ENCODE measurements at places on chromosomes 2 and 18. TPM values are rescaled to one million over a fixed set of nuclear protein-coding genes. Genes with fewer than 3 reads are reported as not detected.

GRCh38 chr2:156598563-156598962, 162.4 kb downstream of the GPD2 start:
- DNase-seq, result no peak

GRCh38 chr2:98604547-98604946, 3.8 kb downstream of the COA5 start:
- DNase-seq, result no peak

GRCh38 chr2:23394700-23395099, 9.7 kb downstream of the KLHL29 start:
- DNase-seq, result no peak

Gene MLPH
- total RNA-seq, result 3.2 TPM

Gene EN1
- total RNA-seq, result not detected

Gene TRIM54
- total RNA-seq, result 0.88 TPM

Gene AFTPH
- total RNA-seq, result 62.4 TPM

Gene COL6A3
- total RNA-seq, result 164 TPM

Gene EDAR
- total RNA-seq, result not detected

Gene MAL
- total RNA-seq, result 1.7 TPM
